NCI-H1105 (cell line): ENCODE measurements at places on chromosomes 11 and 22.

DNA sequence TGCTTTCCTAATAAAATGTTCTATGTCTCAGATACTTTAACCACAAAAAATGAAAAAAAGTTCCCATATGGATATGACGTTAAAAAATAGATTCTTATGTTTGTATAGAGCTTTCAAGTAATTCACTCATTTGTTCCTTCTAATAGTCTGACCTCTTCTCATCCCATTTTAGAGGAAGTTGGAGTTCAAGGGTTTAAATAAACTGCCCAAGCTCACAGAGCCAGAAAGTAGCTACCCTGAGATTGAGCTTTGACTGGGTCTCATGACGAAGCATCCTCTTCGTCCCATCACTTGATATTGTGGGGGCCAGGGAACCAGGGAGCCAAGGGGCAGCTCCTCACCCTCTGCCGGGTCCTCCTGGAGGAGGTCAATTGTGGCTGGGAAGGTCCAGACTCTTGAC lies 116.3 kb downstream of the CCDC81 start:
- no peak for DNase-seq

DNA sequence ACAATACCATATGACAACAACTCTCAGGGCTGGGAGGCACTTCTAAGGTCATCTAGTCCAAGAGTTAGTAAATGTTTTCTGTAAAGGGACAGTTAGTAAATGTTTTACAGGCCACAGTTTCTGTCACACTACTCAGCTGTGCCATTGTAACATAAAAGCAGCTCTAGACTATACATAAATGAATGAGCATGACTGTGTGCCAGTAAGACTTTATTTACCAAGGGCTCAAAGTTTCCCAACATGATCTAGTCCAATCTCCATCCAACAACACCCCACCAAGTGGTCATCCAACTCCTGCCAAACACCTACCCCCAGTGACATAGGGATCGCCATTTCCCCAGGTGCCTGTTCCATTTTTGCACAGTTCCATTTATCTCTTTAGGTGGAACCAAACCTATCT lies 12.1 kb downstream of the SERGEF start:
- DNase-seq, result no peak

DNA sequence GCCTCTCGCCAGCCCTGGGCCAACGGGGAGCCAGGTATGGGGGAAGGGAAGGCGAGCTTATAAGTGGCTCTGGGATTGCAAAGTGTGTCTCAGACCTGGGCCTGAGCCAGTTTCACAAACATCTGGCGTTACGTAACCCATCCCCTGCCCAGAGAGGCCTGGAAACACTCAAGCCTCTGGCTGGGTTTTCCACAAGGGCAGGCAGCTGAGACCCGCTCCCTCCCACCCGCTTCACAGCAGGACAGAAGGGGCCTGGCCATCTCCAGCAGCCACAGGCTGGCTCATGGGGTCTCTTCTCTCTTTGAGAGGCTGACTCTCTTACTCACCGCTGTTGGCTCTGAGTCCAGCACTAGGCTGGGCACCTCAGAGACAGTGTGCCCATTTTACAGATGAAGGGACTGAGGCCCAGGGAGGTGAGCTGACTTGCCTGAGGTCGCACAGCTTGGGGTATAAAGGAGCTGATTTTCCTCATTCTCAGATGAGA lies 44.5 kb downstream of the TRIOBP start:
- peak; percentile 50 for DNase-seq

DNA sequence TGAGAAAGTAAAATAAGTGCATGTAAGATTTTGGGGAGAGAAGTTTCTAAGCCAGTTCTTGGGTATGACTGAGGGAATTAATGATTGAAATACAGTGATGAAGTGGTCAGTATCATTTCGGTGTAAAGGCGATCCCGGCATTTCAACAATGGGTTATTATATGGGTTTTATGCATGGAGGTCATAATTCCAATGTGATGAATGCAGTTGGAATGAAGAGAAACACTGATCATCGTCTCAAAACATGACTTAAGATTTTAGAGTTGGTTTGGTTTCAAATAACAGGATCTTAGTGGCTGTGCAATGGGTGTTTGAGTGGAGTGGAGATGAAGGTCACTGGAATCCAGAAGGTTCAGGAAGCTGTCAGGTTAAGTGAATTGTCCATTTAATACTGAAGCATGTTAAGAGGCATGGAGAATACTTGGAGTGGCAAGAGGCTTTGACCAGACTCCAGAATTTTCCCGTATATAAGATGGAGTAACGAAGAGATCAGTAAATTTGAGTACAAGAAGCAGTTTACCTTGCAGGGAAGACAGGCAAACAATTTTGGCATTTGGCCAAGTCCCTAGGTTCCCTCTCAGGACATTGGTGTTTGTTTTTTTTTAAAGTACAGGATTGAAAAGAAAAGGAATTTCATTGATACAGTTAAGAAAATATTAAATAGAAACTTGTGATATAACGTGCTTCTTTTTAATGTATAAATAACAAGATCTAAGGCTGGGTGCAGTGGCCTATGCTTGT lies 96.4 kb upstream of the BIRC3 start:
- no peak for DNase-seq

DNA sequence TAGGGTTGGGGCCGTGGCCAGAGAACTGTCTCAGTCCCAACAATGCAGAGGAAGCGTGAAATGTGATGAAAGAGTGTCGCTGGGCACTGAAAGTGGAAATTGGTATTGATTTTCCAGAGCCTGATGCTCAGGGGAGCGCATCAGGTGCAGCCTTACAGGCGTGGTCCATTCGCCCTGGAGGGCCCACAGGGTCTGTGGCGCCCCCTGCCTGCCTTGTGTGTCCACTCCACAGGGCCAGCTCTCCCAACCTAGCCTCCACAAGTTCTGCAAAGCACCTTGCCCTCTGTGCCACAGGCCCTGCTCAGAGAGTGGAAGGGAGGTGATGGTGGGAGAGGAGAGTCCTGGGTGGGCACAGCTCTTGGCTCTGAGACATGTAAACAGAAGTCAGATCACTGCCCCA lies 54.9 kb upstream of the LMO1 start:
- peak; percentile 29 for DNase-seq

DNA sequence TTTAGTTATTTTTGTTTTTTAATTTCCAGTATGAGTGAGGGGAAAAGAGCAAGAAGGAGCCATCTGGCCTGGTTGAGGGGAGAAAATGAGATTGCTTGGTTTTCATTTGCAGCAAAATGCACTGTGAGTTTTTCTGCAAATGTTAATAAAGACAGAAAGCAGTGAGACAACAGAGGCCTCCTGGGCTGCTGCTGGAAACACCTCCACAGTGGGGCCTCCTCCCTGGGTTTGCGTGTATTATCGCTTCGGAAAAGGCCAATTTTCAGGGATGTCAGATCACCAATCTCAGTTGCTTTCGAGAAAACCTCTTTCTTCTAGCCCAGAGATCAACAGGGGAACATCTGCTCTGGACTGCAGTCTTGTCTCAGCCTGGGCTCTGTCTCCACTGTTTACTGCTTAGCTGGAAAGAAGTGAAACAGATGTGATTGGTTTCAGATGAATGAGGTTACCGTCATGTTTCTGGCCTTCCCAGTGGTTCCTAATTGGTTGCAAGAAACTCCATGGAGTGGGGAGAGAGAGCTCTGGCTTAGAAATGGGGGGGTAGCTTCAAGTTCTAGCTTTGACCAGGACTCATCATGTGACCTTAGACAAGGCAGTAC lies 17.3 kb downstream of the TSPAN18 start:
- no peak for DNase-seq

- DNase-seq, result no peak
These were observed 36.3 kb upstream of the CARS1 start for GRCh38 chr11:3093281-3094191.
